Activated CD4-positive, alpha-beta T cell treated with anti-CD3 and anti-CD28 coated beads, Interleukin-2, amount 10 ng/mL, durations not matched to agents 24 days and 14 days (primary cell): ENCODE measurements at places on chromosomes 12 and 14.

GRCh38 chr12:93569301-93569655, 3.2 kb upstream of the SOCS2 start:
- DNase-seq = no peak

DNA sequence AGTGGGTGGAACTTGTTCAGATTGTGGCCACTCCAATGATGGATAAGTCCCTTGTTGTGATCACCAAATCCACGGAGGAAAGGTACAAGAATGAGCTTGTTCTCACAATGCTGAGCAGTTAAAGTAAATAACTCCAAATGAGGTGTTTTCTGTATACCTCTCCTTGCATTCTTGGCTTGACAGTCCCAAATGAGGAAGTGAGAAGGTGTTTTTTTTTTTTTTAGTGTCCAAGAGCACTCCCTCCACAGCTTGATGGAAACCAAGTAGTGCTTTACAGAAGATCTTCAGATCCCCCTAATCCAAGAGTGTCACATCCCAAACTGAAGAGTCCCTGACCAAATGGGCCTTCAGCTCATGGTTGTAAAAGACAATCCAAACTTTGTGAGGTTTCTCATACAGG, 153.6 kb downstream of the ATP23 start:
- no peak for DNase-seq

GRCh38 chr14:73102806-73103497, 33.4 kb upstream of the PSEN1 start:
- no peak for DNase-seq

DNA sequence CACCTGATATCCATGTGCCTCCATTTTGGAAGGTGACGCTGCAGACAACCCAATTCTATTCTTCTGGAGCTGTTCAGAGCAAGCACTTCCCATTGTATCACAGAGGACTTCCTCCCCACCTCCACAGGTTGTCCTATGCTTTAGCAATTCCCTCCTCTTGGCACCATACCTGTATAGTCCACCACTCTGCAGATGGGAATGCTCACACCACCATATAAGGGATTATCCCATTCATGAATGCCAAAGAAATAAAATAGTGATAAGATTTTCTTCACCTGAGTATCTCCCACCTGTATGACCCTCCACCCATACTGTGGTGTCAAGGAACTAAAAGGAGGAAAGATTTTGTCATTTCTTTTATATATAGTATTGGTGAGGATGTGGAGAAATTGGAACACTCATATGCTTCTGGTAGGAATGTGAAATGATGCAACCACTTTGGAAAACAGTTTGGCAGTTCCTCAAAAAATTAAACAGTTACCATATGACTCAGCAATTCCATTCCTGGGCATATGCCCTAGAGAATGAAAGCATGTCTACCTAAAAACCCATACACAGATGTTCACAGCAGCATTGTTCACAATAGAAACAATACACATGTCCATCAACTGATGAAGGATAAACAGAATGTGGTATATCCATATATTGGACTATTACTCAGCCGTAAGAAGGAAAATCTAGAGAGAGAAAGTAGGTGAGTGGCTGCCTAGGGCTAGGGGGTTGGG, 75.2 kb downstream of the FIGNL2 start:
- DNase-seq = no peak

- no peak for DNase-seq
These were observed 129.9 kb upstream of the CLEC14A start for GRCh38 chr14:38385836-38386235.

DNA sequence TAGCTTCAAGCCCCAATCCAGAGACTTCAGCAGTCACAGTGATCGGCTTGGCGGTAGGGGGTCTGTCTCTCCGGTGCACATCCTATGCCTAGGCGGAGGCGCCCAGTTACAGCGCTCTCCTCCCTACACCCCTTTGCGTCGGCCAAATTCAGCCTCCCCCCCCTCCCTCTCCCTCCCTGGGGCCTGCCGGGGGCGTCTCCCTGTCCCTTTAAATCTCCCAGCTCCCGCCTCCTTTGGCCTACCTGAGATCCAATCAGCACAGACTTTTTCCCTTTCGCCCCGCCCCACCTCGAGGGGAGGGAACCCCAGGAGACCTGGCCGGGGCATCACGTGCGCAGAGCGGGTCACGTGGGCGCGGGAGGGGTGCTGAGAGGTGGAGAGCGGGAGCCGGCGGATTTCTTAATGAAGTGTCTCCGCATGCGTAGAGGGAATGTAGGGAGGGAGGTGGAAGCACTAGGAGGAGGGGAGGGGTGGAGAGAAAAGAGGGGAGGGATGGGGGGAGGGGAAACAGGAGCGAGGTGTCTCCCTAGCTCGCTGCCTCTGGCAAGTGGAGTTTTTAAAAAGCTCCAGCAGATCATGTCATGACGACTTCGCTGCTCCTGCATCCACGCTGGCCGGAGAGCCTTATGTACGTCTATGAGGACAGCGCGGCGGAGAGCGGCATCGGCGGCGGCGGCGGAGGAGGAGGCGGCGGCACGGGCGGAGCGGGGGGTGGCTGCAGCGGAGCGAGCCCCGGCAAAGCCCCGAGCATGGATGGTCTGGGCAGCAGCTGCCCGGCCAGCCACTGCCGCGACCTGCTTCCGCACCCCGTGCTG, at the start of gene HOXC13:
HOXC13 (plus strand) TSS at position 506 of the 815 bp plus-strand sequence; CDS start at position 582, 76 bp downstream.
- no peak for DNase-seq

DNA sequence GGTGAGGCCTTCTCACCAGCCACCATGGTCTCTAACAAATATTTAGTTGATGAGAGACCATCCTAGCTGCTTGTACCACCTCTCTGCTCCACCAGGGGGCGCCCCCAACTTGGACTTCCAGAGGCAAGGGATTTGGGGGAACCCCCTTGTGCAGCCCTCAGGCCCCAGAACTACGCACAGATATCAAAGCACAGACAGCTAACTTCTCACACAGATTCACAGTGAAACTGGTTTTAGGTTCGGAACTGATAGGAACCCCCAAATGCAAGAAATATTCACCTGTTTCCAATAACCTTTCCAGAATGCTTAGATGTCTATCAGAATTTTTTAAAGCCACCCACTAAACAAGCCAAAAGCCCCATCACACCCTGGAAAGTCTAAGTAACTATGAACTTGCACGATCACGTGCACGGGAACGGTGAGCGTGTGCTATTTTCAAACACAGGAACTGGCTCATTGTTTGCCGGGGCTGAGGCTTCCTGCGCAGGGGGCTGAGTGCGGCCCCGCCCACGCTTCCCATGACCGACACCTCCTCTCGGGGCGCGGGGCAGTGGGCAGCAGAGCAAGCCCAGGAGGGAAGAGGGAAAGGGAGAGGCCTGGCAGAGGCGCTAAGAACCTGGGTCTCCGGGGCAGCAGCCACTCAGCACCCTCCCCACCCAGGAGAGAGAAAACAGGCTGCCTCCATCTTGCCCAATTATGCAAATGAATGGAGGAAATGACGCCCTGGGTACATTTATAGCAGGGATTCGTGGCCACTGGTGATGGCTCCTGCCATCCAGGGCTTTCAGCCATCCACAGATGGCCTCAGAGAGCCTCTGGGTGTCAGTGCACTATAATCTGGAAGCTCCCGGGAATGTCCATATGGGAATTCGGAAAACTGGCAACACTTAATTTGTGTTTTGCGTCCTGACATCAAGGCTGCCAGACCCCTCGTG, 79.4 kb upstream of the GPR68 start:
- peak; percentile 97 for DNase-seq

DNA sequence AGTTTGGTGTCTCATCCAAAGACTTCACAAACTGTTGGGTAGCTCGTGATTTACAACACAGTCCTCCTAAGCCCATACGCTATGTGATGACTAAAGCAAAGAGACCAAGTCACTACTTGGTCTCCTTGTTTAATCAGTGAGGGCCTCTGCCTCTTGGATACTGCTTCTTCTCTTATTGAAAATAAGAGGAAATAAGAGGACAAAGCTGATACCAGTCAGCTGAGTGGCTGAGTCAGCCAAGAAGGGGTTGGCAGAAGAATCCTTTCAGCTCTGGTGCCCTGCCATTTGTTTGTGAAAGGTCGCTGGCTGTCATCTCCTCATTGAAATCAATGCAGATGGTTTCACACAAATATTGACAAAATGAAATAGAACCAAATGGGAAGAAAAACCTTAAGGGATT, 67.5 kb upstream of the SLC35F4 start:
- no peak for DNase-seq

GRCh38 chr12:28570811-28571210, 380.6 kb downstream of the CCDC91 start:
- DNase-seq = no peak

- peak; percentile 53 for DNase-seq
These were observed 297.9 kb upstream of the AMIGO2 start for GRCh38 chr12:47377414-47378221.

GRCh38 chr14:61471297-61472005, 150.1 kb downstream of the PRKCH start:
- no peak for DNase-seq

DNA sequence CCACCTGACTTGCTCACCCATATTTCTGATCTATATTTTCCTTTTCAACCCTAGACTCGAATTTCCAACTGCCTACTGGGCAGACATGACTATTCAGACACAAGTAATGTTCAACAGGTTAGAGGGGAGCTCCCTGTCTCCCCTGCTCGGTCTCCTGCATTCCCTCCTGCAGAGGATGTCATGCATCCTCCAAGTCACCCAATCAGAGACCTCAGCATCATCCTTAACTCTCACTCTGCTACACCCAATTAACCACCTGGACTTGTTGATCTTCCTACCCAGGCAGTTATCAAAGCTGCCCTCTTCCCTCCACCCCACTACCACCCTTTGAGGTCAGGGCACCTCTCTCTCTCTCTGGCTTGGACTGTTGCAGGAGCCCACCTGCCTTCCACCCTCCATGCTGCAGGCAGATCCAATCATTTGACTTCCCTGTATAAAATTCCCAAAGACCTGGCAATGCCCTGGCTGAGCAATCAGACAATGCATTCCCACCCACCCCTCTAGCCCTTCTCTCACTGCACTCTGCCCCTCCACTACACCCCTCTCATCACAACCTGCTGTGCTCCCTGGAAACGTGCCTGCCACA, 10.9 kb downstream of the FAIM2 start:
- no peak for DNase-seq

DNA sequence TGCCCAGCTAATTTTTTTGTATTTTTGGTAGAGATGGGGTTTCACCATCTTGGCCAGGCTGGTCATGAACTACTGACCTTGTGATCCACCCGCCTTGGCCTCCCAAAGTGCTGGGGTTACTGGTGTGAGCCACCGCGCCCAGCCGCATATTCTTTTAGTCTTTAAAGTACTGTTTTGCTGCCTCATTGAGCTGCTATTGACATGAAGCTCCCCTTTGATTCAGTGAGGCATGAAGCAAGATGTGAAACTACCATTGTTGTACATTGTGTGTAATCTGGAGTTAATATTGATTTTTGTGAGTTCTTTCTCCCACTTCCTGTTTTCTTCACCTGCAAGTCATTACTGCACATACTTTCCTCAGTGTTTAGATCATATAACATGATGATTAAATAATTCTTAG, 80.8 kb downstream of the MNAT1 start:
- no peak for DNase-seq

DNA sequence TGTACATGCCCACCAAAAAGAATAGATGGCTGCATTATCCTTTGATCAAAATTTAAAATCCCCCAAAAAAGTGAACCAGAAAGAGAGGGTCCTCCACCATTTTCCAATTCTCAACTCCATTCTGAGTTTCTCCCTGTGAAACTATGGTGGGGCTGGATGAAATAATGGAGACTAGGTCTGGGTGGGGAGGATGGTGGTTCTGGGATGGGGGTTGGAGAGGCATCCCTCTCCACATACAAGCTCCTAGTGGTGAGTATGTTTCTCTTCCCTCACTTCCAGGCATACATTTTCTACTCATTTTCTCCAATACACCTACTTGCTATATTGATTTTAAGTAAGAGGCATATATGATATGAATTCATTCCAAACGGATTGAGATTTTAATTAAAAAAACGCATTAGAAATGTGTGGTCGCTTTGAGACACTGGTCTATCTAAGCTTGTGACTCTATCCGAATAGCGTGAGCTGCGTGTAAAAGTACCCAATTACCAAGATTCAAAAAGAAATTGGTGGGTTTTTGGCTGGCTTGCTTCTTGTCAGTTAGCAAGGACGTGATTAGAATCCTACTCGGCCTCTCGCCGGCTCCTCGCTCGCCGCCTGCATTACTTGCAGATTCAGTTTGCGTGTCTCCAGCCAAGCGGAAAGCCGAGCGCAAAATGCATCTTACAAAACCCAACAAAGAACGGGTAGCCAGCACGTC, 3.4 kb downstream of the ASCL1 start:
- peak; percentile 54 for DNase-seq

- no peak for DNase-seq
These were observed 8.7 kb upstream of the AQP2 start for GRCh38 chr12:49941556-49942511.

GRCh38 chr14:100350276-100350926, 27.3 kb downstream of the SLC25A47 start:
- no peak for DNase-seq

- DNase-seq = no peak
These were observed 48.0 kb upstream of the C14orf180 start for GRCh38 chr14:104531421-104532190.

DNA sequence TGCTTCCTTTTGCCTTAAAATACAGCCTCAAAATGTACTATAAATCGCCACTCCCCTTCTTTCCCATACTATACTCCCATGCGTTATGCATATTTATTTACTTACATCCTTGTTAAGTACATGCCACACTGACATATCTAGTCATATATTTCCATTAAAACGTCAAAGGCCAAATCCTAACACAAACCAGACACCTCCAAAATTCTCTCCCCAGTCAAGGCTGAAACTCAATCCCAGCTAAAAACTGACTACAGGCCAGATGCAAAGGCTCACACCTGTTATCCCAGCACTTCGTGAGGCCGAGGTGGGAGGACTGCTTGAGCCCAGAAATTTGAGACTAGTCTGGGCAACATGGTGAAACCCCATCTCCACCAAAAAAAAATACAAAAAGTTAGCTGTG, 5.7 kb upstream of the CAND1 start:
- no peak for DNase-seq

- DNase-seq = no peak
These were observed 513.4 kb downstream of the MED13L start for GRCh38 chr12:115763982-115764621.

GRCh38 chr12:68356986-68357385, 24.8 kb upstream of the MDM1 start:
- no peak for DNase-seq

GRCh38 chr14:62179367-62180018, 417.3 kb downstream of the SNAPC1 start:
- peak; percentile 72 for DNase-seq

DNA sequence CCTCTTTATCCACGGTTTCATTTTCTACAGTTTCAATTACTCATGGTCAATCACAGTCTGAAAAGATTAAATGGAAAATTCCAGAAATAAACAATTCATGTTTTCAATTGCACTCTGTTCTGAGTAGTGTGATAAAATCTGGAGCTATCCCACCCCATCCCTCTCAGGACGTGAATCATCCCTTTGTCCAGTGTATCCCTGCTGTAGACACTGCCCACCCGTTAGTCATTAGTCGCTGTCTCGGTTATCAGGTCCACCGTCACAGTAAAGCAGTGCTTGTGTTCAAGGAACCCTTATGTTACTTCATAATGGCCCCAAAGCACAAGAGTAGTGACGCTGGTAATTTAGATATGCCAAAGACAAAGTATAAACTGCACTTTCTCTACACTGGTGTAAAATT, 141.0 kb upstream of the LMNTD1 start:
- no peak for DNase-seq

- no peak for DNase-seq
These were observed 100.5 kb downstream of the TSPAN8 start for GRCh38 chr12:71057330-71057729.

- DNase-seq = no peak
These were observed 33.9 kb downstream of the NUMB start for GRCh38 chr14:73424453-73424852.
